ENCODE measurements at places on chromosomes 5 and 9. TPM values are rescaled to one million over a fixed set of nuclear protein-coding genes. Genes with fewer than 3 reads are reported as not detected.

DNA sequence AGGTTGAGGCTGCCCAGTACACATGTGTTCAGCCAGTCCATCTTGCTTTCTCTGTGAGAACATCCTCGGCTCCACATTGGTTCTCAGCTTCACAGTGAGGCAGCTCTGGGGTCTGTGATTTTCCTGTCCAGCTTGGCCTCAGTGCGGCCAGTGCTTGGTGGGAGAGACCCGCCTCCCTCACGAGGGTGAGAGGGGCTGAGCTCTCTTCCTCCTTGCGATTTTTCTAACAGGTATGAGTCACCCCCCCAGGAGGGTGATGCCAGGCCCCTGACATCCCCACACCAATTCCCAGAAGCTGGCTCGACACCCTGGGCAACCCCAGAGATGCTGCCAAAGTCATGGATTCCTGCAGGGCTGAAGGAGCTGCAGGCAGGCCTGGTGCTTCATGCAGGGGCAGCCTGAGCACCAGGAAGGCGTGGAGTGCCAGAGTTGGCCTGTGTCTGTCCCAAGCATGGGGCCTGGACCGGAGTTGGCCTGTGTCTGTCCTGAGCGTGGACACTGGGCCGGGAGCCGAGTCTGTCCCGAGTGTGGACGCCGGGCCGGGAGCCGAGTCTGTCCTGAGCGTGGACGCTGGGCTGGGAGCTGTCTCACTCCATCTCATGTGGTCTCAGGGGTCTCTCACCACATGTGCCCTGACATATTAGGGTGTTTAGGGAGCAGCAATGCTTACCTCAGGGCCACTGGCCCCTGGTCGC is 408.6 kb upstream of the IRX4 start:
- H3K27me3 ChIP-seq, result peaks cover 7% of the 10 kb centered on the region
- H3K36me3 ChIP-seq, result no peaks in the 10 kb centered on the region
- H3K4me3 ChIP-seq, result no peak overlapping the region
- no peaks in the 10 kb centered on the region for H3K4me1 ChIP-seq
- no peak for DNase-seq

DNA sequence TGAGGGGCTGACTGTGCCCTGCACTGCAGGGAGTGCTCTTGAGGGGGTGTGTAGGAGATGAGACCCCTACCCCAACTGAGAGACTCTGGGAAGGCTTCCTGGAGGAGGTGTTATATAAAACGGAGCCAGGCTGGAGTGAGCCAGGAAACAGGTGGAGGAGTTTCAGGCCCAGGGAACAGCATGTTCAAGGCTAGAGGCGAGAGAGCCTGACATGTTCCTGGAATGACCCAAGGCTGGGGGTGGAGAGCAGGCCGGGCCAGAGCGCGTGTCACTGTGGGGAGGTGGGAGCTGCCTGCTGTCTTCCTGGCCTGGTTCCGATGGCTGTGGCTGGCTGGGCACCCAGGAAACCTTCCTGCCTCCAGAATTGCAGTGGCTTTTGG is 48.7 kb downstream of the RXRA start:
- H3K4me1 ChIP-seq, result peaks cover 31% of the 10 kb centered on the region
- H3K36me3 ChIP-seq, result no peaks in the 10 kb centered on the region
- no peak overlapping the region for H3K4me3 ChIP-seq
- DNase-seq, result no peak

DNA sequence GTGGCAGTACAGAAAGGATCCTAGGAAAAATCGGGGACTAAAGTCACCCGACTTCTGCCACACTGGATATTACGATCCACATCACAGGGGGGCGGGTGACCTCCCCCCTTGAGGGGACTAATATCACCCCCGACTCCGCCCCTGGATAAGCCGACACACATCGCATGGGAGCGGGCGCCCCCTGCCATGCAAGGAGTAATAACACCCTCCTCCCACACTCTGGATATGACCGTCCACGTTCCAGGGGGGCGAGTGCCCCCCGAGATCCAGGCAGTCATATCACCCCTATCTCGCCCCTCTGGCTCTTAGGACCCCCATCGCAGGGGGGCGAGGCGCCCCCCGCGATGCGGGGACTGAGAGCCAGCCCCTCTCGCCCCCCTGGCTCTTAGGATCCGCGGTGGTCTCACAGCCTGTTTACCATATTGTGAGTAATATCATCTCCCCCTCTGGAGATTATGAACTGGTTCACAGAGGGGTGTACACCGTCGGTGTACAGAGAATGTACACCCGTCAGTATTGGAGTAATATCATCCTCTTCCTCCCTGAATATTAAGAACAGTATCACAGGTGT is 423.0 kb downstream of the DIRAS2 start:
- peaks cover 34% of the 10 kb centered on the region for H3K27me3 ChIP-seq
- H3K4me3 ChIP-seq, result peak overlapping the region; percentile 37
- DNase-seq, result no peak

DNA sequence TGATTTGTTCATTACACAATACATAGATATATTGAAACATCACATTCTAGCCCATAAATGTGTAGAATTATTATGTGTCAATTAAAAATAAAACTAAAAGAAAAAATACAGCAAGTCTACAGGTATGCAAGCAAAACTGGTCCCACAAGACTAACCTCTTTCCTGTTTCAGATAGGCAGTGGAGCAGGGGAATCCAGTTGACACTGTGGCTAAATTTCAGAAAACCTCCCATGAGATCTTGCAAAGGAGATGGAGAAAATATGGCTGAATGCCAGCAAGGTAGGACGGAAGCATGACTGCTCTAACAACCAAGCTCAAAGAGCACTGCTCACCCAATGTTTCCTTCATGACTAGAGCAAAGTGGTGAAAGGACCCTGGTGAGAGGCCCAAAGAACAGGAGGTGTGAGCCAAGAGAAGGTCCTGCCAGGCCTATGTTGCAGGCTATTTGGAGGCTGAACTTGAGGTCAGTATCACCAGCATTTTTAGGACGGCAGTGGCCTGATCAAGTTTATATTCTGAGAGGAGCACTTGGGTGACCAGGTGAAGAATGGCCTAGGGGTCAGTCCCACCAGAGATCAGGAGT is 1.1 kb upstream of the SH3TC2 start:
- no peak for DNase-seq
- peaks cover 38% of the 10 kb centered on the region for H3K4me1 ChIP-seq
- no peaks in the 10 kb centered on the region for H3K27me3 ChIP-seq

DNA sequence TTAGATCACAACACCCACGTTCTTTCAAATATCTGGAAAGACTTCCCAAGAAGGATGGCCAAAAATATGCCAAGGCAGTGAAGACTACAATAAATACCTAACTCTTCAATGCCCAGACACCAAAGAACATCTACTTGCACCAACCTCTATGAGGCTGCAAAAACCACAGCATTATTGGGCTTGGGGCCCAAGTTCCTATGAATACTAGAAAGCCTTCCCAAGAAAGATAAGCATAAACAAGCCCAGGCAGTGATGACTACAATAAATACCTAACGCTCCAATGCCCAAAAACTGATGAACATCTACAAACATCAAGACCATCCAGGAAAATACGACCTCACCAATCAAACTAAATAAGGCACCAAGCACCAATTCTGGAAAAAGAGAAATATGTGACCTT is 41.3 kb downstream of the AP3B1 start:
- no peak overlapping the region for H3K27ac ChIP-seq
- peaks cover 73% of the 10 kb centered on the region for H3K36me3 ChIP-seq
- H3K4me3 ChIP-seq, result no peak overlapping the region
- DNase-seq, result no peak

- H3K36me3 ChIP-seq, result no peaks in the 10 kb centered on the region
- no peak overlapping the region for H3K4me3 ChIP-seq
- H3K27ac ChIP-seq, result no peak overlapping the region
- peaks cover 32% of the 10 kb centered on the region for H3K27me3 ChIP-seq
- no peaks in the 10 kb centered on the region for H3K4me1 ChIP-seq
Measured at GRCh38 chr5:548256-548655, 24.0 kb upstream of the SLC9A3 start.

The CAST gene
- total RNA-seq, result 126 TPM

Measured in mesothelial cell of epicardium (in vitro differentiated cells).